ENCODE measurements at places on chromosomes 6 and 20.

- no peak for DNase-seq
Measured at GRCh38 chr6:16514249-16514648, 247.0 kb downstream of the ATXN1 start.

DNA sequence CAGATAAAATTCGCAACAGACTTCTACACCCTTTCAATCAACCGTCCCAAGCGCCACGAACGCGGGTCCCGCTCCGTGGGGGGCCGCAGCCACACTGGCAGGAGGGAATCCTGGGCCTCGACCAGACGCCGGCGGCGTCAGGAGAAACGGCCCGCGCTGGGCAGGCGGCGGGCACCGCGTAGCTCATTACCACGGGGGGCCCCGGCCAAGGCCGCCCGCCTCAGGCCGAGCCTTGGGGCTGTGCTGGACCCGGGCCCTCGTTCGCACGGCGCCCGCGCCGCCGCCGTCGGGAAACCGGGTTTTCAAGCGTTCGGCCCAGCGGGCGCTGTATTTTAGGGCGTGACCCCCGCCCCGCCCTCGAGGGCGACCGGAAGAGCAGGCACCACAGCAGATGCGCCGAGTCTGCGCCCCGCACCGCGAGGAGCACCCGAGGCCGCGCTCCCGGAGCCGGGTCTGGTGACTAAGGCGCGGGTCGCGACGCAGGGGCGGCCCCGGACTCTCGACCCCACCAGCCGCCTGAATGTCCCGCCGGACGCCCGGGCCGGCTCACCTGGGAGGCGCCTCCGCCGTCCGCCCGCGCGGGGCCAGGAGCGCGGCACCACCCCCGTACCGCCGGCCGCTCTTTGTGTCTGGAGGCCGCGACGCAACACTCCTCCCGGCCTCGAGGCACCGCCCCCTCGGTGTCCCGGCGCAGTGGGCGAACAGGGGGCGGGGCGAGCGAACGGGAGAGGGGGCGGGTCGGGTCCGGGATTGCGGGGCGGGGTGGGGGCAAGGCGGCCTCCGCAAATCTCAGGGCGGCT lies at the start of gene NINL:
NINL (minus strand) TSS at position 627 of the 800 bp plus-strand sequence. CDS start 58,944 bp downstream, outside the sequence.
- DNase-seq, result peak; percentile 31

GRCh38 chr6:34723203-34723602 lies 26.6 kb upstream of the ILRUN start:
- no peak for DNase-seq

DNA sequence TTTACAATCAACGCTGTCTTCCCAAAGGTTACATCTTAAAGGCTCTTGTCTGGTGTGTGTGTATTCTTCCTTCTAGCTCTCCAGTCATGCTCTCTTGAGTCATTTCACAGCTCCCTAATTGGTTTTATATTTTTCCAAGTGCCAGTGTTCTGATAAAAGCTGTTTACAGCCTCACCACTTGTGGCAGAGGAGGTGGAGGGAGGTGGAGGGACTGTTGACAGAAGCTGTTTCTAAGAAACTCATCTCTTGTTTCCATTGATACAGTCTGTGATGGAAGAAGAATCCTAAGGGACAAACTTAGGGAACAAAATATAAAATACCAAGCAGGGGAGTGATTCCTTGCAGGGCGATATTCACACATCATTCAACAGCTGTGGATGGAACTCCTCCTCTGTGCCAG lies 64.0 kb downstream of the QRSL1 start:
- no peak for DNase-seq

- no peak for DNase-seq
Measured at GRCh38 chr6:143271024-143271423, 179.5 kb downstream of the ADAT2 start.

DNA sequence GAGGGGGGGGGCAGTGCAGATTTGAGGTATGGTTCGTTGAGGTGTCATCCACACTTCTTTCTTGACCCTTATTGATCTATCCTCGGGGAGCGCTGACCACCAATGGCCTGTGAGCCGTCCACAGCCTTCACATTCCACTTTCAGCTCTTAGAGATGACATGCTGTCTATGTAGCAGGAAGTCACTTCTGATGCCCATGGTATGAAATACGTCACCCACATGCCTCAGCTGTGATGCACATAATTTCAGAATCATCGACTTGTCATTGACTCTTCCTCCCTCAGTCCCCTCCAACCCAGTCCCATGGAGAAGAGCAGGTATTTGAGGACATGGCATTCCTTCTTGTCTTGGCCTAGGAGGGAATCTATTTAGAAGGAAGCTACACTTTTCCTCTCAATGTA lies 4.7 kb upstream of the ADGRF5 start:
- no peak for DNase-seq

GRCh38 chr6:43450699-43451131 lies 4.6 kb downstream of the DLK2 start:
- no peak for DNase-seq

DNA sequence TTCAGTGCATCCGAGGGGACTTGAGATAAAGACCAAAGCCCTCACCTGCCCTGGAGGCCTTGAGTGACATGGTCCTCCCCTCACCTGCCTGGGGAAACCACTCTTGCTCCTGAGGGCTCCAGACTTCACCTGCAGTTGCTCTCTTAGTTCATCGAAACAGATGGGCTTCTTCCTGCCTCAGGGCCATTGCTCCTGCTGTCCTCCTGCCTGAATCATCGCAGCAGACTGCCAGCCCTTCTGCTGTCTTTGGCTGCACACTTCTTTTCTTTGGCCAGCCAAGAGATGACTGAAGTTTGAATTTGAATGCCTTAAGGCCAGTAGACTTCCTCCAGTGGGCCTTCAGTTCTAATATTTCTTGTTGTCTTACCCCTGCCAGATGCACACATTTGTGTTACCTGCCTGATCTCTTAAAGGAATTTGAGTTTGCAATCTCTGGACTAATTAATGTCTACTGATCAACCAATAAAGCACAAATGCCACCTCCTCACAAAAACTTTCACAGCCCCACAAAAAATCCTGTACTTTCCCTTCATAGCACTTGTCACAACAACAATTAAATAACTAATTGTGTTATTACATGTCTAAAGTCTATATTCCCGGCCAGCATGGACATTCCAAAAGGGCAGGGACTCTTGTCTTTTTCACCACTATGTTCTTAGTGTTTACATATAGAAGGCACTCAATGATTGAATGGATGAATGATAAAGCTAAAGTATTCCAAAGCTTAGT lies 56.7 kb upstream of the SGK1 start:
- no peak for DNase-seq

DNA sequence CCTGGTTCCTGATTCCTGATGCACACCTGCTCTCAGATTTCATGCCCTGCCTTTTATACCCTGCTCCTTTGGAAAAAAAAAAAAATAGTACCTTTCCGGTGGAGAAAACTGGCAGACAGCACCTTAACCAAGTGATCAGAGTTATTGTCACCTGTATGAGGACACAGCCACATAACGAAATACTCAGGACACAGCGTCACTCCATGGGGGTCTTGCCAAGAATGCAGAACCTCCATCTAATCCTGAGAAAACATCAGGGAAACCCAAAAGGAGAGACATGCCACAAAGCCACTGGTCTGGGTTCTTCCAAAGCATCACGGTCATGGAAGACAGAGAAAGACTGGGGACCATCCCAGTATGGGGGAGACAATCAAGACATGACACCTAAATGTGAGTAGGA lies 29.1 kb downstream of the BFSP1 start:
- no peak for DNase-seq

GRCh38 chr6:123953920-123954319 lies 150.3 kb downstream of the NKAIN2 start:
- DNase-seq, result no peak

DNA sequence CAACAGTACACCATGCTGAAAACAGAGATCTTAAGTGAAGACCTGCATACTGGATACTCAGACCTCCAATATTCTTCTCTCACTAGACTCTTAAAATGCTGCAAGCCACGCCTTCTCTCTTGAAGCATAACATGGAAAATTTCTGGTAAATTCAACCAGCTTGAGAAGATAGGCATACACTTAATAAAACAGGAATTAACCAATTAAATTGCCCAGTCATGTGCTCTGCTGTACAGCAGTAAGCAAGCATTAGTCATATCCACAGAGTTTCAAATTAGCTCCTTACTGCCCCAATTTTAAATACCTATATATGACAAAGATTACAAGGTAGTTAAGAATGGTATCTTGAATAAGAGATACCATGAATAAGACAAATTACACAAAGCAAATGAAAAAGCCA lies 53.8 kb downstream of the C6orf58 start:
- DNase-seq, result no peak

- no peak for DNase-seq
Measured at GRCh38 chr6:73746787-73747186, 50.8 kb downstream of the CD109 start.

DNA sequence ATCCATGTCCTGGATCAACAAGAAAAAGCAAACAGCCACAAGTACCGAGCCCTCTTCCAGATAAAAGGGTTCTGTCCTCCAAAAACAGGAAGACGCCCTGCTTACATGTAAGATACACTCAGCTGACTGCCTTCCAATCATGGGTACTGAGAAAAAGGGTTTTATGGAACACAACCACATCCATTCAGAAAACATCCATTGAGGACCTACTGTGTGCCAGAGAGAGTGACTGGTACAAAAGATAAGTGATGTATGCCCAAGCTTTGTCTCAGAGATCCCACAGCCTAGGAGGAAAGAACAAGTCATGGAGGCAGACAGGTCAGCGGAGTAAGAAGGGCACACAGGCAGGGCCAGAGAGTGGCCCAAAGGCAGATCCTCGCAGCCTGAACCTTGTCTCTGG lies 94.8 kb upstream of the SSTR4 start:
- DNase-seq, result no peak

- DNase-seq, result no peak
Measured at GRCh38 chr6:101453221-101453620, 59.7 kb downstream of the GRIK2 start.

DNA sequence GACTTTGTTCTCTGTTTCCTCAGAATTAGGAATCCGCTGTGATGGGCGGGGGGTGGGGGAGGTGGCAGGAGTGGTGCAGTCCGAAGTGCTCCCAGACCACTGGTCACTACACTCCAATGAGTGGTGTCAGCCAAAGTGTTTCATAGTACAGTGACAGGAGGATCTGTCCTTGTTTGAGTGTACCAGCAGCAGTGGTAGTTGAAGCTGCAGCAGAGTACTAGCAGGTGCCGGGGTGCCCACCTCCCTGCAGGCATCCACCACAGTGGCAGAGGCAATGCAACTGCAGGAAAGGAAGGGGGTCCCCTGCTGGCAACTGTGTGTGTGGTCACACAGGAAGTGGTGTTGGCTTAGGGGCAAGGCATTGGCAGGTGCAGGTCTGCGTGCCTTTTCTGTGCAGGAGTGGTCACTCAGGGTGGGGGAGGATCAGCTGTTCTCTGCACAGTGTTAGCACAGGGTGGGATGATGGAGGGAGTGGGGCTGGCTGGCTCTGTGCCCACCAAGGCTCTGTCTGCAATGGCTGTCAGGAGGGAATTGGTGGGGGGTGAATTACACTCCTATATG lies 9.7 kb downstream of the HLA-DOB start:
- DNase-seq, result no peak

- no peak for DNase-seq
Measured at GRCh38 chr20:5945963-5946362, 4.4 kb downstream of the TRMT6 start.

DNA sequence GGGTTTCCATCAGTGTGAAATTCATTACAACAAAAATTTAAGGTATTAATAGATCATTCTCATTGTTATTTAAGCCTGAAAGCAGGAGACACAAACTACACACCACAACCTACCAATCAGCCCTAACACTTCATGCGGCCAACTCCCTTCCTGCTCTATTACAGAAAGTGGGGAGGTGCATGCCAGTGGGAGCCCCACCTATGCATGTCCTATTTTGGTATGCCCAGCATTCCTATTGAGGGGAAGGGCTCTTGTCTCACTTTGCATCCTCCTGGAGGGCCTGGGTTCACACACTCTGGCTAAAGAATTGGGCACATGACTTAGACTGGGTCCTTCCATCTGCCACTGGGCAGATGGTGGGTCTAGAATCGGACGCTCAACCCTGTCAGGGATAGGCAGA lies 450.0 kb downstream of the PTPRT start:
- no peak for DNase-seq

DNA sequence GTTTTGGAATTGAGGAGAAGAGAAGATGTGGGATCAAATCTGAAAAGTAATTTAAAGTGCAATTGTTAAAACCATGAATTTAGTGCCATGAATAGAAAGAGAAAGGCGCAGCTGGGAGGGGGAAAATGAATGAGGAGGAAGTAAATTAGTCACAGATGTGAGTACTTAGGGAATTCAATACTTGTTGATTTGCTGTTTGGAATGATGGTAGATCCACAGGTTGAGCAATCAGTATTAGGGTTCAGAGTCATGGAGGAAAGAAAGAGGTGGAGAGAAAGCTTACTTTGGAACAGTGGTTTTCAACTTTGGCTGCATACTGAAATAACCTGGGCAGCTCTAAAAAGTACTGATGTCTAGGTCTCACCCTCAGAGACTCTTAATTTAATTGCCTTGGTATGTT lies 229.7 kb upstream of the ASCC3 start:
- DNase-seq, result no peak

- no peak for DNase-seq
Measured at GRCh38 chr6:11878735-11879134, 100.1 kb upstream of the ADTRP start.

DNA sequence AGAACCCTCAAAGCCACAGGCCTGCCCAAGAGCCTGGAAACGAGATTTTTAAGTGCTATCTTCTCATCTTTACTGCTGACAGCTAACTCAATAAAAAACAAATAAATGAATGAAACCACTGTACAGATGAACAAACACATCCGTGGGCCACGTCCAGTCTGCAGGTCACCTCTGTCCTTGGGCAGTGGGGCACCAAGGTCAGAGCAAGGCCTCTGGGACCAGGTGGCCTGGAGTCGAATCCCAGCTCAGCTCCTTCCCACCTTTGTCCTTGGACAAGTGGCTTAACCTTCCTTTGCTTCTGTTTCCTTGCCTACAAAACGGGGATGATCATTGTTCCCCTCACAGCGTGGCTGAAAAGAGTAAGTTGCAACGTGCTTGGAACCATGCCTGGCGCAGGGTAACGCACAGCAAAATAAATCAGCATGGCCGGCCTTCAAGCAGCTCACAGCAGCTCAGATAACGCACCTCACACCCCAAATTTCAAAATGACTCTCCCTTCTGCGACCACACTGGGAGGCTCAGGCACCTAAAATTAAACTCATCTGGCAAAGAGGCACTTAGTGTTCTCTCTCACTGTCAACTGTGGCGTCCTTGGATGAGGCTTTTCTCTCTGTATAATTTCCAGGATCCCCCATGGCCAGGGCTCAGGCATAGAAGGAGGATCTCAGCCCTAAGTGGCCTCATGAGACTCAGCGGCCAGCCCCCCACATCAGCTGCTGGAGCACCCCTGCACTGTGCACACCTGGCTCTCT lies 35.7 kb downstream of the RRBP1 start:
- no peak for DNase-seq

DNA sequence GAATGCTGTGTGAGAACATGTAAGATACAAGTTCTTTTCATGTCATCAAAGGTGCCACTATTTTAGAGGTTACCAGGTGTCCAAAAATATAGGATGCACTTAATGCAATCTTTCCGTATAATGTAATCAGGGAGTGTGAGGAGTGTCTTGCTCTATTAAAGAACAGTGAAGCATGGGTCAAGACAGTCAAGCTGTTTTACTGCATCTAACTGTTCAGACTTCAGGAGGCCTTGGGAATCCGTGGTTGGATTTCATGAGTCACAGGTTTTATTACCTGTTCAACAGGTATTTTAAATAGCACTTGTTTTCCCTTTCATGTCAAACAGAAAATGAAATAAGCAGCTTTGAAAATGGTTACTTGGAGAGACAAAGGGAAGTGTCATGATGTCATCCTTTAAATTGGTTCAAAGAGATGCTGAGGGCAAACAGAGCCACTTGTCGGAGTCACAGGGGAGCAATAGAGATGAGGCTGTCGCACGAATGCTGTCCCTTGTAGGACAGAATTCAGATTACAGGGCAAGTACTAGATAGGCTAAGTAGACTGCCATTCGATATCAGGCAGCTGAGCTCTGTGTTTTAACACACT lies 621.5 kb downstream of the QKI start:
- peak; percentile 78 for DNase-seq

Measured in NCI-H748 treated with DMSO at 0.1 percent for 48 hours (cell line).